ENCODE measurements at places on chromosomes 5 and 9.
A peak's percentile ranks its signal among the peaks of the same experiment; 100 is the strongest.

GRCh38 chr5:170269579-170269978 is 28.0 kb downstream of the LCP2 start:
- peak; percentile 47 for DNase-seq

- no peak for DNase-seq
These were observed 52.5 kb downstream of the TRIP13 start for GRCh38 chr5:944992-945685.

- DNase-seq, result no peak
These were observed 42.6 kb downstream of the ZDHHC21 start for GRCh38 chr9:14650596-14650995.

DNA sequence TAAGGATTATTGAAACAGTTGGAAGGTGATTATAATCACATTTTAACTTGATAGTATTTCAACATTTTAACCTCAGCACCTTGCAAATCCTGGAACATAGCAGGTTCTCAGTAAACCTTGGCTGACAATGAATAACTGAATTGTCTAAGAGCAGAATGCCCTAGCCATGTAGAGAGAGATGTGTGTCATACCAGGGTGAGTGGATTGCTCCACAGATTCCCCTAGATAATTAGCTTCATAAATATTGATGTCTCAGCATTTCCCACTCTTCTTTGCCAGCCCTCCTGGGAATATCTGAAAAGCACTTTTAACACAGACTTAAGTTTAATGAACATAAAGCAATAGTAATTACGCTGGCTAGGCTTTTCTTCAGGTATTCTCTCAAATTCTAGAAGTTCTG is 363.5 kb downstream of the MAN2A1 start:
- no peak for DNase-seq

GRCh38 chr5:62643556-62644451 is 65.2 kb downstream of the LRRC70 start:
- DNase-seq, result no peak

- no peak for DNase-seq
These were observed 1.1 kb upstream of the NADK2 start for GRCh38 chr5:36242534-36243485.

- DNase-seq, result no peak
These were observed 107.4 kb downstream of the LMNB1 start for GRCh38 chr5:126884269-126884819.

- DNase-seq, result peak; percentile 86
These were observed at the start of gene UBQLN1 for GRCh38 chr9:83707768-83708514. Gene UBQLN1 (minus strand): TSS chr9:83707958. CDS start chr9:83707679, 279 bp downstream.

DNA sequence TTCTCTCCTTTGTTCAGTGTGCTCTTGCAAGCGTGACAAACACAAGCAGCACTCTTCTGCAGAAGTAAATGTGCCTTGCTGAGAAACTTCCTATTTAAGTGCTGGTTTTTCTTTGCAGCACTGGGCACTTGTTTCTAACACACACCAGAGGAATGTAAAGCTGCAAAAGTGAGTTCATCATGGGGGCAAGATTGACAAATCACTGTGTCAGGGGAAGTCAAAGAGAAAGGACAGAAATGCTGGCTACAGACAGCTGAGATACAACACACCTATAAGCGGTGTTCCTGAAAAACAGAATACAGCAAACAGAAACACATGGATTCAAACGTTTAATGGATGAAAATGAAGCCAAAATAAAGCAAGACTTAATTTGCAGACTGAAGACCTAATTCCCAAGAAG is 19.6 kb downstream of the ROR2 start:
- DNase-seq, result no peak

DNA sequence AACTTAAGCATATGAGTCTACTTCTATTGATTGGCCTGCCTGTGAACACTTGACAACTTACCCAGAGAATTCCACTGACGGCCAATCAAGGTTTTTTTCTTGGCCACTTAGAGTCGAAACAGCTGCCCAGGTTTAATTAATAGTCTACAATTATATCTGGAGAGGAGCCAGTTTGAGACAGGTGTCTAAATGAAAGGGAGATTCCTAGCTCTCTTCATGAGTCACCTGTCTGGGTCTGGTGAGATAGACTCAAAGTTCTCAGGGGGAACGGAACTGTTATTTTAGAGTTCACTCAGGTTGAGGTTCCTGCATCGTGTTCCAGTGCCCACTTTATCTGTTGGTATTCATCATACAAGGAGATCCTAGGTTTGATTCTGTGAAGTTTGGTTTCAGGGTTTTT is 111.0 kb downstream of the CD180 start:
- DNase-seq, result no peak

- DNase-seq, result no peak
These were observed 11.4 kb upstream of the NRARP start for GRCh38 chr9:137313326-137313936.

Data from activated CD4-positive, alpha-beta T cell treated with anti-CD3 and anti-CD28 coated beads, Interleukin-2, amount 50 U/mL, for 4 hours (primary cell).